ENCODE measurements at places on chromosomes 2 and 18. TPM values are rescaled to one million over a fixed set of nuclear protein-coding genes. Genes with fewer than 3 reads are reported as not detected.
A peak's percentile ranks its signal among the peaks of the same experiment; 100 is the strongest.

Gene IL36A
- polyA plus RNA-seq: not detected

Gene SULT1C2
- 20.1 TPM for polyA plus RNA-seq

Gene POTEJ
- polyA plus RNA-seq: 0.11 TPM

Gene M1AP
- polyA plus RNA-seq: 0.23 TPM

Gene RAB17
- 15.0 TPM for polyA plus RNA-seq

Gene TTN
- polyA plus RNA-seq: 2.2 TPM

DNA sequence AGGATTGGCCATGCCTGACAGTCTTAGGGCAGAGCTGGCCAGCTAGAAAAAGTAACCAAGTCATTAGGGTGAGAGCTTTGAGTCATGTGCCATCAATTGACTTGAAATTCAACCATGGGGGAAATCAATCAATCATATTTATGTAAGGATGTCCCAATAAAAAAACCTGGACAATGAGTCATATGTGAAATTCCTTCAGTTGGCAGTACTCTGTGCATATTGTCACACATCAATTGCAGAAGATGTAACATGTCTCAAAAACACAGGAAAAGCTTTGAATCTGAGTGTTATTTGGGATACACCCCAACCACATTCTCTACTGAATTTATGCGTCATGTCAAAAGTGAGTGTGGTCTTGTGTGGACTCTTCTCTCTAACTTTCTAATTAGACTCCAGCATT is 1004.1 kb upstream of the NRXN1 start:
- no peak for DNase-seq

DNA sequence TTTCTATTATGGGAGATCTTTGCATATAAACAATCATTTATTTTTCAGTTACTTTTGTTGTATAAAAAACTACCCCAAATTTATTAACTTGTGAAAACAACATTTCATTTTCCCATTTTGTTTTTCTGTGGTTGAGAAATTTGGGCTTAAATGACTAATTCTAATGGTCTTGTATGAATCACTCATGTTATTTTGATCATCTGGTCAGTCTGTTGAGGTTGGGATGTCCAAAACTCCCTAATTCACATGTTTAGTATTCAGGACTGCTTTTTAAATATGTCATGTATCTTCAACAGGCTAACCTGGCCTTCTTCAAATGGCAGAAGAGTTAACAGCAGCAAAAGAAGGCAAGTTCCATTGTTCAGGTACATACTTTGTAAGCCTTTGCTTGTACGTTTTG is 788.1 kb downstream of the TRIB2 start:
- no peak for DNase-seq

- DNase-seq: no peak
Measured at GRCh38 chr18:5507756-5508155, 36.0 kb downstream of the EPB41L3 start.

DNA sequence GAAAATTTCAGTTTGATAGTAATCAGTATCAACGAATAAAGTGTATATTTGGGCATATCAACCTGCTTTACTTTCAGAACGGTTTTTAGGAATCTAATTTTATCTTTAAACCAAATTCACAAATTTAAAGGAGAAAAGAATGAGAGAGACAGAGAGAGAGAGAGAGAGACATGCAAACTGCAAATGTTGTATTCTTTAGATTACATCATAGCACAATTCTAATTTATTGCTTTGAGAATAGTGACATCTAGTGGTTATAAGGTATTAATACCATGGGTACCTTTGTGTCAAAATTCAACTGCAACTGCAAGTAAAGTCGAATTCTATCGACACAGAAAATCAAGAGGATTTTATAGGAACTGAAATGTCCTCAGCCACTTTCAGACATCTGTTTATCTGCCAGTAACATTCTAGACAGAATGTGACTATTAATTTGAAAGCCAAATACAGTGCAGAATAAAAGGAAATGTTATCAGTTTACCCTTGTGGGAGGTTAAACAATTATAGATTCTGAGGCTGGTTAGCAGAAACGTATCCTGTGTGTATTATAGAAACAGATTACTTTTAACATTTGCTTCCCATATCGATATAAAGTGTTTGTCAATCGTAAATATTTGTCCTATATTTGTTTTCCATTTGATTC is 529.8 kb upstream of the VRK2 start:
- peak; percentile 12 for DNase-seq

DNA sequence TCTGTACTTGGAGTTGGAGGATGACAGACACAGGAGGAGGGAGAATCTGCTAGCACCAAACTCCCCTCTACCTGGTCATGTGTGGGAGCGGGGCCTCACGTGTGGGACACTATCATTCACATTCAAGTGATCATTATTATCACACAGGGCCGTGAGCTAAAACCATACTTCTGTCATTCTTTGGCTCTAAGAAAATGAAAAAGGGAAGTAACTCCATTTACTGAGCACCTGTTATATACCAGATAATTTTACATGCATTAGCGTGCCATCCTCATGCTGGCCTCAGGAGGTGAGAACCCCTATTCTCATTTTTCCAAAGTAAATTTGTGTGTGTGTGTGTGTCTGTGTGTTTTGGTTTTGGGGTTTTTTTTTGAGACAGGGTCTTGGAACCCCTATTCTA is 150.1 kb downstream of the GLI2 start:
- DNase-seq: no peak

DNA sequence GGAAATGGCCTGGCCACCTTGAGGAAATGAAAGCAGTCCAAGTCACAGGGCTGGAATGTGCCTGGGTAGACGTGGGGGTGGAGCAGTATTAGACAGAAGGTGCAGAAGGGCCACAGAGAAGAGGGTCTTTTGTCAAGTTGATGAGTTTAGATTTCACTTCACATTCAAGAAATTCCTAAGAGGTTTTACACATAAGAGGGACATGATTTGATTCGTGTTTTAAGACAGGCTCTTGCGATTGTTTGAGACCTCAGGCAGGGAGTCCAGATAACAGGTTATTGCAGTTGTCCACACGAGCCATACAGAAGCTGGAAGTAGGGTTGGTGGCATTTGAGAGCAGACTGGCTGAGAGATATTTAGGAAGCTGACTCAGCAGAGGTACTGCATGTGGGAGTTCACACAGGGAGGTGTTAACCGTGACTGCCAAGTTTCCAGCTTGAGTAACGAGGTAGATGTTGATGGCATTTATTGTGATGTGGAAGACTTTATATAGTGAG is 64.6 kb downstream of the NEB start:
- DNase-seq: no peak

GRCh38 chr2:159613651-159614285 is 2.6 kb downstream of the BAZ2B start:
- no peak for DNase-seq

- DNase-seq: no peak
Measured at GRCh38 chr18:48944634-48945033, 6.1 kb downstream of the SMAD7 start.

DNA sequence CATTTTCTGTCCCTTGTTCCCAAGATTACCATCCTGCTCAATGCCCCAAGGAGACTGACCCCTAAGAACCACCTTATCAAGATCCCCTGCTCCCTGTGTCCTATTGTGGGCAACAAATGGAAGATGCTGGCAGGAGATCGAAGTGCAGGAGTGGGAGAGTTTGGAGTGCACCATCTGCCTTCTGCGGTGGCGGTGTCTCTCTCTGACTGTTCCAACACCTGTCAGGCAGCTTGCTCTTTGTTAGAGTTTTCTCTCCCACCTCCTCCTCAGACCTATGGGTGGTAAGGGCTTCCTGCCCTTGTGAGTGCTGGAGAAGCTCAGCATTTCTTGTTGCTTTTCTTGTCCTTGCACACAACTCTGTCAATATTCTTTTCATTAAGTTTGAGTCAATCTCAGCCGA is 64.1 kb upstream of the SPHKAP start:
- DNase-seq: no peak

GRCh38 chr2:124402274-124402673 is 377.2 kb downstream of the CNTNAP5 start:
- no peak for DNase-seq

DNA sequence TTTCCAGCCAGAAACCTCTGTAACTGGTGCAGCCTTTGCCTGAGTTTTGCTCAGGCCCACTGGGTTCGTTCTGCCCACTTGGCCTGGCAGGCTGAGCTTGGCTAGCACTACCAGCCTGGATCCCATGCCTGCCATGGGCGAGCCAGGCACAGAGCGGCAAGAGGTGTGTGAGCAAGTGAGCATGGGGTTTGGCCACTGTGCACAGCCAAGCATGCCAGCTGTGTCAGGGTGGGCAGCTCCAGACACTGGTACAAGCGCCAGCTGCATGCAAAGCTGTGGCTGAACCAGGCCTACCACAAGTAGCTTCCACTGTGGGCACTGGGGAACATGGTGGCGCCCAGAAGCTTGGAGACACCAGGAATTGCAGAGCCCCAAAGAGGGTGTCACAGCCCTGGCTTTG is 56.3 kb upstream of the LDAH start:
- DNase-seq: no peak

DNA sequence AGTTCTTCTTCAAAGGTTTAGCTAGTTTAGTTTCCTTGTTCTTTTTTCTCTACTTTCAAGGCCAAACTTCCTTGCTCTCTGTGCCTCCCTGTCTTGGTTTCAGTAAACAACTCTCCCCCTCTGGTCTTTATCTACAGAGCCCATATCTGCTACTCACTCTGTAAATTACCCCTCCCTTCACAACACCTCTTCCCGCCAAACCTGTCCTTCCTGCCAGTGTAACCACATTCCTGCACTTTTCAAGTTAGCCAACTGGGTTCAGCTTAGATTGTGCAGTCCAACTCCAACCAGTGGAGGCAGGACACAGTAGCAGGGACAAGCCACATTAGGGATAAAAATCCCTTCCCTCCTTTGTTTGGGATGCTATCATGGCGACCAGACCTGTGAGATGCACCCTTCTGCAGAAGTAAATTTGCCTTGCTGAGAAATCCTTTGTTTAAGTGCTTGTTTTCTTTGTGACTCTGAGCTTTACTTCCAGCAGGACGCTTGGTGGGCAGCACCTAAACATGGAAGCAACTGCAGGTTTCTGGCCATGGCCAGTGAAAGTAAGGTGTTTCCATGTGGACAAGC is 706.0 kb downstream of the KCNJ3 start:
- DNase-seq: no peak

Data from right lung (tissue), 10 donors.